Effector CD4-positive, alpha-beta T cell (primary cell): ENCODE measurements at places on chromosomes 11 and 22.

DNA sequence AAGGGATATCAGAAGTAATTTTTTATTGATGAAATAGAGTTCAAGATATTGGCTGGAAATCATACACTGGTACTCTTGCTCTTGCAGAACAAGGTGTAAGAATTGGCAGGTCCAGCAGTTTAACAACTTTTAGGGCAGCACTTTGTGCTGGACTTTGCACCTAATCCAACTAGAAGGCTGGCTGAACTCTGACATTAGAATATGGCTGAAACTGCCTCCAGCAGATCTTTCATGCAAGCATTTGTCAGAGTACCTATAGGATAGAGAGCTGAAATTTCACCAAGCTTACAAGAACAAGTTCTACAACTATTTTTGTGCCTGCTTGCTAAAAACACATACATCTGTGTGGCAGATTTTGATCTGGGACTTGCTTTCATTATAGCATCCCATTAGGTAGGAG is 17.2 kb downstream of the HPS5 start:
- no peak for DNase-seq

DNA sequence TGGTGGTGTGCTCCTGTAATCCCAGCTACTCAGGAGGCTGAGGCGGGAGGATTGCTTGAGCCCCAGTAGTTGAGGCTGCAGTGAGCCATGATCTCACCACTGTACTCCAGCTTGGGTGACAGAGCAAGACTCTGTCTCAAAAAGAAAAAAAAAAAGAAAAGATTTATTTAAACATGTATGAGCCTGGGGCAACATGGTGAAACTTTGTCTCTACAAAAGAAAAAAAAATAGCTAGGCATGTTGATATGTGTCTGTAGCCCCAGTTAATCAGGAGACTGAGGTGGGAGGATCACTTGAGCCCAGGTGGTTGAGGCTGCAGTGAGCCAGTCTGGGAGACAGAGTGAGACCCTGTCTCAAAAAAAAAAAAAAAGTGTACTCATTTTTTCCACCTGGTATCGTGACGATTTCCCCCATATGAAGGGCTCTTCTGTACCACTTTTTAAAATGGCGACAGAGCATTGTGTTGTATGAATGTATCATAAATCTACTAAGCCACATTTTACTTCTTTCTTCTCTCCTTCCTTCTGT is 16.4 kb upstream of the KCTD14 start:
- DNase-seq = no peak

DNA sequence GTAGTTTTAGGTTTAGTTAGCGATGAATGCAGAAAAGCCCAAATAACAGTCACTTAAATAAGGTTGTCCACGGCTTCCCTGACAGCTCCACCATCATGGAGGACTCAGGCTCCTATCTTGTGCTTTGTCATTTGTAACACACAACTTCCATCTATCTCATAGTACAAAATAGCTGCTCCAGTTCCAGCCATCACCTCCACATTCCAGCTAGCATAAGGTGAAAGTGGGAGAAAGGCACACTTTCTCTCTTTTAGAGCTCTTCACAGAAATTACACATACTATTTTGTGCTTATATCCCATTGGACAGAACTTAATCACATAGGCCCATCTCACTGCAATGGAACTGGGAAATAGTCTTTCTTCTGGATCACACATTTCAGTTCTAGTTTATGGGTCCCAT is 8.7 kb downstream of the THY1 start:
- DNase-seq = no peak

DNA sequence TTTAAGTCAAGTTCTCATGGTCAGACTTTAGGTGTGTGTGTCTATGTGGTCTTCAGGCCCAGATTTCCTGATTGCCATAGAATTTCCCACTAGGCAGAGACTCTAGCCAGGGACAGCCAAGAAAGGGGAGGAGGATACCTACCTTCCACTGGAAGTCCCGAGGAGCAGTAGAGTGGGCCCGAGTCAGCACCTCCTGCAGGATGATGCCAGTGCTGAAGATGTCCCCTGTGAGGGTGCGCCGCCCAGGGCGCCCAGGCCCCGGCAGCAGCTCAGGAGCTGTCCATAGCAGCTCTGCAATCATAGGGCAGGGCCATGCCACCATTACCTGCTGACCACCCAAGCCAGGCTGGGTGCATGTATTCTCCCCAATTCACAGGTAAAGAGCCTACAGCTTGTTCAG is 41.6 kb upstream of the LRRC32 start:
- no peak for DNase-seq

DNA sequence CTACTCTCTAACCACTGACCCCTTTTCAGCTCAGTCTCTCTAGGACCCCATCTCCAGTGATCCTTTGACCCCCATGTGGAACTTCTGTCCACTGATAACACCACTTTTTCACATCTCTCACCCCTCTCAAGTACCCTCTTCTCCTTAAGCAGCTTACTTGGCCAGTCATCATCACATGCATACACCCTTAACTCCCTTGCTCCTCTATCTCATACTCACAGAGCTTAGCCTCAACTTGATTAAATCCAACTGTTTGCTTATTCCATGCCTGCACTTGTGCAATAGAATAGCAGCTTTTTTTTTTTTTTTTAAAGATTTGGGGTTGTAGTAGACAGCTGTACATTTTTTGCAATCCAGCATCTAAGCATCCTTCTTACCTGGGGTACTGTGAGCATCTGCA is 22.2 kb downstream of the AQP11 start:
- no peak for DNase-seq

DNA sequence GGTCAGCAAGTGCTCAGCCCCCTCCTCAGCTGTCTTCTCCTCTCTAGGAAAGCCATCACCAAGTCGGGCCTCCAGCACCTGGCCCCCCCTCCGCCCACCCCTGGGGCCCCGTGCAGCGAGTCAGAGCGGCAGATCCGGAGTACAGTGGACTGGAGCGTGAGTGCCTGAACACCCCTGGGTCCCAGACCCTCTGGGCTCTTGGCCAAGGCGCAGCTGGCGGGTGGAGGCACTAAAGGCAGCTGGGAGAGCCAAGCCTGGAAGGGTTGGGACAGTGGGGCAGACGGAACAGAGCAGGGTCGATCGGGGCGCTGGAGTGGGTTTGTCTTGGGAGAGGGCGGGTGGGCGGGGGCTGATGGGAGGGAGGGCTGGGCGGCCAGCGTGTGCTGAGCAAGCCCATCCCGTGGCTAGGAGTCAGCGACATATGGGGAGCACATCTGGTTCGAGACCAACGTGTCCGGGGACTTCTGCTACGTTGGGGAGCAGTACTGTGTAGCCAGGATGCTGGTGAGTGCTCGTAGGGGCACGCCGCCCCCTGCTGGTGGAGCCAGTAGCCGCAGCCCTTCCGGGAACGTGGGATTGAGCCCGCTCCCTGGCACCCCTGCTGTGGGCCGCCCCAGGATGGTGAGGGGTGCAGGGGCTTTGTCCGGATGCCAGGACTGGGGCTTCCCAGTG is 14.1 kb upstream of the MDK start:
- DNase-seq = peak; percentile 69

DNA sequence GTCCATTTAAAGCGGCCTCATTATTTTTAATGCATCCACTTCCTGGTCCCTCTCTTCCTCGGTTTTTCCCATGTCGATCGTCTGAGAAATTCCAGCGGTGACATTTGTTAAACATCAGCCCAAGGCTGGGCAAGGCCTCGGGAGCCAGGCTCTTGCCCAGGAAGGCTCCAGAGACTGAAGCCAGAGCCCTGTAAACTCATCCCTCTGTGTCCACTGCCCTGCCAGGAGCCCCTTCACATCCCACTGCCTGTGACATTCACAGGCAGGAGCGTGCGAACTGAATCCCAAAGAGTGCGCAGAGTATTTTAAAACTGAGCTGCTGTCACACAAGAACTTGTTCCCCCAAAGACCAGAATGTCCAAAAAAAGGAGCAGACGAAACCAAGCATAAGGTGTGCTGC is 56.5 kb upstream of the ANO1 start:
- DNase-seq = no peak
